ENCODE measurements at places on chromosomes 16 and 17.

DNA sequence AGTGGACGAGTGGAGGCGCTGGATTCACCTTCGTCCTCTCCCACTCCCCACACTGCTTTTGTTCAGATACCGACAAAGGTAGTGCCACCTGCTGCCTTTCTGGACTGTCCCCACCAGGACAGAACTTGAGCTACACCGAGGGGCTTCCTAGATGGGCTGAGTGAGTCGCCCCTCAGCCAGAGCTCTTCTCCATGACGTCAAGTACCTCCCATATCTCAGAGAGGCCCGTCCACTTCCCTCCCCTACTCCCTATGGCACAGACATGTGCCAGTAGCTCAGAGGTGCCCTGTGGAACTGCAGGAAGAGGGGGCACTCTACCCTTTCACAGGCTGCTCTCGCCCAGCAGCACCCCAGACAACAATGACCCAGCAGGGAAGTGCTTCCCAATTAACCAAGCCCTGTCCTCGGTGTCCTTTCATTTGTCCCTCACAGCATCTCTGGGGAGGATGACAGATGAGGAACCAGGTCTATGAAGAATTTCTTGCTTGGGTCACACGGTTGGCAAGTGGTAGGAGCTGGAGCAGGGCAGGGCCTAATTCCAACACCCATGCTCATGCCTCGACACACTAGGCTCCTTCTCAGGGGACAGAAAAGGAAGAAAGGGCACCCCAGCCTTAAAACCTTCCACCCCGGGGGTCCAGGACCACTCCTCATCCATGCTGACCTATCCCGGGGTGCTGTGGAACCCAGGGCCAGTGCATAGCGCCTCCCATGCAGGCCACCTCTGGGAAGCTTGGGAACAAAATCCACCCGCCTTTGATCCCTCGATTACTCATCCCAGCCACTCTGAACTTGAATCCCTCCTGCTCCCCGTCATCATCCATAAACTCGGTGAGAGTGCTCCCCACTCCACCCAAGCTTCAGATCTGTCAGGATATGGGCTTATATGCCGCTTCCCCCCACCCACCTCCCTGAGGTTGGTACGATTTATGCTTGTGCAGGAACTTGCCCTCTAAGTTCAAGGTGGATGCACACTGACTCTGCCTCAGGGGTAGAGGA is 51.7 kb downstream of the WNT3 start:
- DNase-seq: no peak

GRCh38 chr17:72516772-72517399 is 396.1 kb downstream of the SOX9 start:
- no peak for DNase-seq

- DNase-seq: no peak
Observed at GRCh38 chr17:12047681-12048376, 27.2 kb downstream of the MAP2K4 start.

- DNase-seq: no peak
Observed at GRCh38 chr16:67112591-67113399, 3.1 kb downstream of the PHAF1 start.

- no peak for DNase-seq
Observed at GRCh38 chr17:8949061-8949661, 16.3 kb downstream of the PIK3R5 start.

- DNase-seq: no peak
Observed at GRCh38 chr17:44053125-44053872, 13.2 kb downstream of the LSM12 start.

- DNase-seq: no peak
Observed at GRCh38 chr17:61202564-61202963, 197.1 kb upstream of the TBX2 start.

DNA sequence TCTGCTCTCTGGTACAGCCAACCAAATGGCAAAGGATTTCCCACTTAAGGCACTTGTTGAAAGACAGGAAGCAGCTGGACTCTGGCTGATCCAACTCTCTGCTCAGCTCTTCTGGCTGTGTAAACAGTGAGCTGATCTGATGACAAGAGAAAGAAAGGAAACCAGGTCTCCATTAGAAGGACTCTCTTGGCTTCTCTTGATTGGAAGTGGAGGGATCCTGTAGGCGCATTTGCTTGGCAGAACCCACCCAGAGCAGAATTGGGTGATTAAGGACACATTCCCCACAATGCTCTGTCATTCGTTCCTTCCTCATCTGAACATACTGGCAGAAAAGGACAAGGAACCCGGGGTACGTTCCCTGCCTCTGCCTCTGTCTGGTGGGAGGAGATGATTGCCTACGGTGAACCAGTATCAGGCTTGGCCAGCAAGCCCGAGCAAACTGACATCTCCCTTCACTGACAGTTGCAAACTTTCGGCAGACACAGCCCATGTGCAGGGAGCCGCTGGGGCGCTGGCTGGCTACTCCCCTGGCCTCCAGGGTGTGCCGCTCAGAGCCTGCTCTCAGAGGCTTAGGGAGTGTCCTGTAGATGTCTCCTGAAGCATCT is 29.1 kb downstream of the LDHD start:
- peak; percentile 30 for DNase-seq

- DNase-seq: no peak
Observed at GRCh38 chr16:75266738-75267630, 15.6 kb upstream of the BCAR1 start.

DNA sequence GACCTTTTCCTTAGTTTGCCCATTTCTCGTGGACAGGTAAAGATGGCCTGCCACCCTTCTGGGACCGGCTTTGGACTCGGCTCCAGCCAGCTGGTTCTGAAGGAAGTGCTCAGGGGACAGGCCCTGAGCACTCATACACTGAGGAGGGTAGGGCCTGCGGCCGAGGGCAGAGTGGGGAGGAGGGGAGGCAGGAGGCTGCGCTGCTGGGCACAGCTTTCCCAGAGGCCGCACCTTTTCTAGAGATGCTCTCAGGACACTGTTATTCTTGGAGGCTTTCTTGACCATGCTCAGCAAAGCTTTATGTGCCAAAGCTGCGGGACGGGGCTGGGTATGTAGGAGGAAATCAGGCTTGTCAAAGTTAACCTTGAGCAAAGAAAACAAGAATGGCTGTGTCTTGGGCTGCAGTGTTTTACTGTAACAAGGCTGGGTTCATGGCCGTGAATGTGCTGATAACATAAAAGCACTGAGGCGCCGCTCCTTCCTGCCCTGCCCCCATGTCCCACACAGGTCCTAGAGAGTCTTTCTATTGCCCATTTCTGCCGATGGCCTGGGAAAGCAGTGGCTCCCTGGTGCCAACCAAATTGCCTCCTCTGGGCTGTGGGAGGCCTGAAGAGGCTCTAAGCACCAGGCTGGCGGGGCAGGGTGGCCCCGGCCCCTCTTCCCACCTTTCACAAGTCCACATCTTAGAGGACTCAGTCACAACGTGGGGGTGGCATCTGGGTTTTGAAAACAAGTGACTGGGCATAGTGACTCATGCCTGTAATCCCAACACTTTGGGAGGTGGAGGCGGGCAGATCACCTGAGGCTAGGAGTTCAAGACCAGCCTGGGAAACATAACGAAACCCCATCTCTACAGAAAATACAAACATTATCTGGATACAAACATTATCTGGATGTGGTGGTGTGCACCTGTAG is 22.3 kb upstream of the TIMP2 start:
- DNase-seq: no peak

DNA sequence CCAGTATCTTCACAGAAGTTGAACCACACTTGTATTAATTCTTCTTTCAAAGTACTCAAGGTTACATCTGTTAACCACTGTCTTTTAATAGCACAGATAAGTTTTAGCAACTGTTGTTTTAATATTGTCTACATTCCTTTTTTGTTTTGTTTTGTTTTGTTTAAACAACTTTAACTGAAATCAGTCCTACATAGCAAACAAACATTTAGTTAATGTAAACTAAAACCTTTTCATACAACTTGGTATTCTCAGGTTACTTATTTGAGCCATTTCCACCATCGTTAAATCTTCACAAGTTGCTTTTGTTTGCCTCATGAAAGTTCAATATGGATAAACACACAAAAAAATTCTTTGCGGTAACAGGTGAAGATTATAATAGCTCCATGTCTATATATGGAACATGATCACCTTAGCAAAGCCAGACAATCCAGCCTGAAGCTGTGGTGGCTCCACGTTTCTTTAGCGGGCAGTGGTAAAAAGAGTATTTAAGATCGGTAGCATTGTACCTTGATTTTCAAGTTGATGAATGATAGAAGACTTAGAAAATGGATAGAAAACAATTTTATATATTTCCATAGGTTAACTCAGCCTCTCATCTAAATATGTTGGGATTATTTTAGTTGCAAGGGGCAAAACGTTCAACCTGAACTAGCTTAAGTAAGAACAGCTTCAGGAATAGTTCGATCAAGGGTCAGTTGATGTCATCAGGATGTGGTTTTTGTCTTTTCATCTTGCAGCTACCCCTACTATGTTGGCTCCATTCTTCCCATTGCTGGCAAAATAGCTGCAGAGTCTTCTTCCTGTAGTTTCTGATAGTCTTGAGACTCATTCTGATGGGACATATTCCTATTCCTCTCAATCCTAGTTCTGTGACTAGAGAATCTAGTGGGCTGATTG is 182.8 kb downstream of the FTO start:
- no peak for DNase-seq

DNA sequence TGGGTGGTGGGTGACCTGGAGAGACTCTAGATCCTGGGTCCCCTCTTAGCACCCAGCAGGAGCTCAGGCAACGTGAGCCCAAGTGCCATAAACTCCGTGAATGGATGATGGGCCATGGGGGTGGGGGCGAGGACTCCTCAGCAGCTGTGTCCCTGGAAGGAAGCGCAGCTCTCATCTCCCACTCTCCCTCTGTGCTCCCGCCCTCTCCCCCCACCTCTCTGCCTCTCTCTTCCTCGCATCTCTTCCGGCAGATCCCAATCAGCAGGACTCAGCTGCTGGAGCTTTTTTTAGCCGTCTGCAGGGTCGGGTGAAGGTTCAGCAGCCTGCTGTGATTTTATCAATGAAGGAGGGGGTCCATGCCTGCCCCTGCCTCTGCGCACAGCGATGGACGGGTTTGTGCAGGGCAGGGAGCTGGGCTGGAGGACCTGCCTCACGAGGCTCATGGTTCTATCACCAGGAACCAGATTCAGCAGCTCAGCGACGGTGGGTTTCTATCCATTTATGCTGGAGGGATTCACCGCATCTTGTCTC is 8.3 kb downstream of the CCR7 start:
- DNase-seq: no peak

DNA sequence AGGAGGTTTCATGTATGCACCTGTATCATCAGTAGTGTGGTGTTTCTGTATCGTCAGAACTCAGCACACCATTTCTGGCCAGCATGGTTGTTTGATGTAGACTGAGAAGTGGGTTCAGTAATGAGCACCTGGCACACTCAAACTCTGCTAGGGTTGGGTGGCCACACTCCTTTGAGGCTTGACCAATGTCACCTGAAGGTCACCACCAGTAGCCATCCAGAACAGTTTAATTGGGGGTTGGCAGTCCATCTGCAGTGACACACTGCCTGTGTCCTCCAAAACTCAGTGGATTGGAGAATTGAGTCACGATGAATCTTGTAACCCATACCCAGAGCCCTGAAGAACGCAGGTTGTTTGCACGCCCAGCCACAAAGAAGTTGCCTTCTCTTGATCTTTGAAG is 86.8 kb upstream of the HSBP1 start:
- DNase-seq: no peak

GRCh38 chr17:66904760-66905624 is 59.5 kb upstream of the CACNG4 start:
- no peak for DNase-seq

GRCh38 chr17:39186481-39187002 is 10.9 kb downstream of the CACNB1 start:
- DNase-seq: no peak

- DNase-seq: no peak
Observed at GRCh38 chr16:22675745-22676540, 138.0 kb upstream of the HS3ST2 start.

DNA sequence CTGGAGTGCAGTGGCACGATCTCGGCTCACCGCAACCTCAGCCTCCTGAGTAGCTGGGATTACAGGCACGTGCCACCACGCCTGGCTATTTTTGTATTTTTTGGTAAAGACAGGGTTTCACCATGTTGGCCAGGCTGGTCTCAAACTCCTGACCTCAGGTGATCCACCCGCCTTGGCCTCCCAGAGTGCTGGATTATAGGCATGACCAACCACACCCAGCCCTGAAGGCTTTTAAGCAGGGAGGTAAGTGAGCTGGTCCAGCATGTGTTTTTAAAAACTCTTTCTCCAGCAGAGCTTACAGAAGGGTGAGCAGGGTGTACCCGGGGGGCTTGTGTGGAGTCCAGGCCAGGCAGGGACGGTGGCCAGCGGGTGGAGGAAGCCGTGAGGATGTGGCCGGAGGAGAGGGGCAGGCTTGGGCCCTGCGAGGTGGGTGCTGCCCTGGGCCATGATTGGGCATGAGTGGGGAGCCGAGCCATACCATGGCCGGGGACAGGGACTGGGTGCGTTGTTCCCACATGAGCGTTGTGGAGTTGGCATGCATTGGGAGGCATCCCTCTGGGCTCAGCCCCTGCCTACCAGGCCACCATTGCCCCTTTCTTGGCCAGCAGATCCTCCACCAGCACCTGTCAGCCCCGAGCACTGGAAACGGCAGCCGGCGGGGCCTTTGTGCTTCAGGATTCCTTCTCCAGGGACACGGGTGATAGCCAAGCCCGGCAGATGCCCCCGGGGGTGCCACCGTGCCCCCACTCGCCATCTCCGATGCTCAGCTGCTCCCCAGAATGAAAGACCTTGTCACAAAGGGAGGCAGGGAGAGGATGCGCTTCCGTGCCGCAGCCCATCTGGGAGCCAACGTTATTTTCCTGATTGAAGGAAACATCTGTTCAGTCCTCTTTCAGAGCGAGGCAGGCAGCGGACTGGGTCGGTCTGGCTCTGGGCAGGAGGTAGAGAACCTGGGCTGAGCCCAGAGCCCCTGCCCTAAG is 64.5 kb downstream of the RAI1 start:
- no peak for DNase-seq

- no peak for DNase-seq
Observed at GRCh38 chr17:74972107-74972972, at the start of gene HID1. TSS of gene HID1 (minus strand) at chr17:74972759. CDS start at chr17:74972656, 103 bp downstream.

DNA sequence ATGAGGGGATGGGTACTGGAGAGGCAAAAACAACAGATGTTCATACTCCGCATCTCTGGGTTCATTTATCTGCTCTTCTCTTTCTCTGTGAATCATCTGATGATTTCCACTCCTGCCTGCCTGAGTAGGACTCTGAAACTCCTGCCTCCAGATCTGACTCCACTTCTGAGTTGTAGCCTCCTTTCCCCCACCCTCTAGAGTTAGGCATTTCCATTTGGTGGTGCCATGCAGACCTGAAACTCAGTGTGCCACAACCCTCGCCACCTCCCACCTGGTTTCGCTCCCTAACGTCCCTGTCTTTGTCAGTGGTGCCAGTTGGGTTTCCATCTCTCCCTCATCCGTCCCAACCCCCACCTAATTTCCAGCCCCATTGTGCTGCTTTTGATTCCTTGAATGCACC is 126.2 kb downstream of the PRKCB start:
- no peak for DNase-seq

GRCh38 chr17:37148156-37148555 is 199.4 kb downstream of the AATF start:
- no peak for DNase-seq

DNA sequence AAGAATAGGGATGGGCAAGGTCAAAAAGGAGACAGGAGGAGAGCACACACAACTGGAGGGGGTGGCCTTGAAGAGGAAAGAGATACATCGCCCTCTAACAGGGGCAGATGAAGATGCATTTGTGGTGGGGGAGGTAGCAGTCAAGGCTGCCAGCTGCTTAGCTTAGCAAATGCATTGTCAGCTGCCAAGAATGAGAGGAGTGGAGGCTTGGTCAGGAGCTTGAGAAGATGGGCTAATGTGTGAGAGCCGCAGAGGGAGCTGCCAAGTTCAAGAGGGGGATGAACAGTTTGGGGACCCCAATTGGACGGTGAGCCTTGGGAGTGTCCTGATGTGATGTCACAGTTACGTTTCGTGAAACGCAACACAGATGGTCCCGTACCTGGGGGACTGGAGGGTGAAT is 28.9 kb upstream of the GNA13 start:
- no peak for DNase-seq

GRCh38 chr16:50425648-50426047 is 56.9 kb upstream of the BRD7 start:
- no peak for DNase-seq
